ENCODE measurements at places on chromosomes 1 and 21.

GRCh38 chr1:210364479-210364878 is 35.8 kb downstream of the HHAT start:
- DNase-seq: no peak

DNA sequence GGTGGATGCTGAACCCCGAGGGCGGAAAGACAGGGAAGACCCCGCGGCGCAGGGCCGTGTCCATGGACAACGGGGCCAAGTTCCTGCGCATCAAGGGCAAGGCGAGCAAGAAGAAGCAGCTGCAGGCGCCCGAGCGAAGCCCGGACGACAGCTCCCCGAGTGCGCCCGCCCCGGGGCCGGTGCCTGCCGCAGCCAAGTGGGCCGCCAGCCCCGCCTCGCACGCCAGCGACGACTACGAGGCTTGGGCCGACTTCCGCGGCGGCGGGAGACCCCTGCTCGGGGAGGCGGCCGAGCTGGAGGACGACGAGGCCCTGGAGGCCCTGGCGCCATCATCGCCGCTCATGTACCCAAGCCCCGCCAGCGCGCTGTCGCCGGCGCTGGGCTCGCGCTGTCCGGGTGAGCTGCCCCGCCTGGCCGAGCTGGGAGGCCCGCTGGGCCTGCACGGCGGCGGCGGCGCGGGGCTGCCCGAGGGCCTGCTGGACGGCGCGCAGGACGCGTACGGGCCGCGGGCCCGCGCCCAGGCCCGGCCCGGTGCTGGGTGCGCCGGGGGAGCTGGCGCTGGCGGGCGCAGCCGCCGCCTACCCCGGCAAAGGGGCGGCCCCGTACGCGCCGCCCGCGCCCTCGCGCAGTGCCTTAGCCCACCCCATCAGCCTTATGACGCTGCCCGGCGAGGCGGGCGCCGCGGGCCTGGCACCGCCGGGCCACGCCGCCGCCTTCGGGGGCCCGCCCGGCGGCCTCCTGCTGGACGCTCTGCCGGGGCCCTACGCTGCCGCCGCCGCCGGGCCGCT is 20.7 kb downstream of the FOXO6 start:
- DNase-seq: no peak

DNA sequence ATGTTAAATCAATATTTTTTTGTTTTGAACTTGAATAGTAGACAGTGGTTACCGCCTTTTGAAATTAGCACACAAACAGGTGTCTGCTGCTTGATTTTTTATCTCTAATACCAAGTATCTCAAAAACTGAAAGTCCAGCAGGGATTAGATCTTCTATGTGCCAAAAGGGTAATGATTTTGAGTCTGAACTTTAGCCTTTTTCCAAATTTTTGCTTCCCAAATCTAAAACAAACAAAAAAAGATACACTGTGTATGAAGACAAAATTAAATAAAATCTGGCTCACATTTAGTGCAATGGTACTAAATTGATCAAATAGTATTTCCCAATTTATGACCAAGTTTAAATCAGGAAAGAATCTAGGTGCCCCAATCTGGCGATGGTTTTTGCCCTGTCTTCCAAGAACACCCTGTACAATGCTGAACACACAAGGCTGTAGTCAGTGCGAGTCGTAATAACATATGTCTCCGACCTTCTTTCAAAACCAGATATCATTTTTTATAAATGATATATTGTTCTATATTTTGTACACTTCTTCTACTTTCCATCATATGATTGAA is 40.5 kb downstream of the PLPPR4 start:
- no peak for DNase-seq

DNA sequence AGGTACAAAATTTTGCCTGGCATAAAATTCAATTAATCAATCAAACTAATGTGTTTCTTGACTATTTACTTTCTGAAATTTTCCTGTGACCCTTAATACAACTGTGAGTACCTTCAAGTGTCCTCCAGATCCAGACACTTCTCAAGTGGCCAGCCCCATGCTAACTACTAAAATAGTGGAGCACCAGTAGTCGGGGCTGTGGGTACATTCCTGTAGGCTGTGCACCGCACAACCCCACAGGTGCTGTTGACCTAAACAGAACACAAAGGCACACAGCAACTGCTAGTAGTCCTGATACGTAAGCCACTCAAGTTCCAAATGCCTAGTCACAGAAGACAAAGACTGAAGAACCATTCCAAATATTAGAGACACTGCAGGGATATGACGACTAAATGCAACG is 36.6 kb downstream of the TMEM50B start:
- DNase-seq: no peak

- DNase-seq: no peak
Measured at GRCh38 chr1:19381261-19381660, 69.1 kb downstream of the SLC66A1 start.

- no peak for DNase-seq
Measured at GRCh38 chr1:39305555-39305954, 101.1 kb downstream of the MACF1 start.

GRCh38 chr1:26363549-26364448 is 8.8 kb downstream of the ZNF683 start:
- peak; percentile 86 for DNase-seq

DNA sequence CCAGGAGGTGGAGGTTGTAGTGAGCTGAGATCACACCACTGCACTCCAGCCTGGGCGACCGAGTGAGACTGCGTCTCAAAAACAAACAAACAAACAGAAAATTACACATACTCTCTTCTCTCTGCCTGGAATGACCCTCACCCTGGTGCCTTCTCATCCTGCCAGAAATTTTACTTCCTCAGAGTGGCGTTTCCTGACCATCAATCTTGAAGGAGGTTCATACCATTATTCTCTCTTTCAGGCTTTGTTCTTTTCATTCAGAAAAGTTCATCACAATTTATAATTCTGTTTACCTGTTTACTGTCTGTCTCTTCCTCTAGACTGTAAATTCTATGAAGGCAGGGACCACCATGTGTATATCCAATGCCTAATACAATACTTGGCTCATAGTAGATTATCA is 79.3 kb downstream of the RPS6KA1 start:
- DNase-seq: no peak

DNA sequence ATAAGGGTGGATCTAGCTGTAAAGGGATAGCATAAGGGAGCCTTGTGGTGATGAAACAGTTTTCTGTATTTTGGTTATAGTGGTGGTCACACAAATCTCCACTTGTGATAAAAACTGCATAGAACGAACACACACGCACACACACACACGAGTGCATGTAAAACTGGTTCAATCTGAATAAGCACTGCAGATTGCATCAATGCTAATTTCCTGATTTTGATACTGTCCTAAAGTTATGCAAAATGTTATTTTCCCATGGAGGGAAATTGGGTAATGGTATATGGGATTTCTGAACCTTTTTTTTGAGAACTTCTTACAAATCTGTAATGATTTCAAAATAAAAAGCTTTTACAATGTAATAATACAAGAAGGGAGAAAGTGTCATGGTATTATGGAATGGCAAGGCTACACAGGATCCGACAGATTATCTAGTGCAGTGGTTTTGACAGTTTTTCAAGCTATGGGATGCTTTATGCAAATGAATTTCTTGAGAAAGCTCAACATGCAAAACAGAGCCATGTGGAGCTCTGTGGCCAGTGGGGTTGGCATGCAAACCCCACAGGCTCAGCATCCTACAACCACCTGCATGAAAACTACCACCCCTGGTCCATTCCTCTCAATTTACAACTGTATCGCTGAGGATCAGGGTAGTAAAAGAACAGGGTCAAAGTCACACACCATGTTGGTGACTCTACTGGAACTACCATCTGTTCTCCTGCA is 18.8 kb downstream of the SLC41A1 start:
- DNase-seq: no peak

GRCh38 chr1:151113877-151114276 is 32.6 kb downstream of the SEMA6C start:
- no peak for DNase-seq

GRCh38 chr1:210527091-210527490 is 198.4 kb downstream of the HHAT start:
- no peak for DNase-seq

DNA sequence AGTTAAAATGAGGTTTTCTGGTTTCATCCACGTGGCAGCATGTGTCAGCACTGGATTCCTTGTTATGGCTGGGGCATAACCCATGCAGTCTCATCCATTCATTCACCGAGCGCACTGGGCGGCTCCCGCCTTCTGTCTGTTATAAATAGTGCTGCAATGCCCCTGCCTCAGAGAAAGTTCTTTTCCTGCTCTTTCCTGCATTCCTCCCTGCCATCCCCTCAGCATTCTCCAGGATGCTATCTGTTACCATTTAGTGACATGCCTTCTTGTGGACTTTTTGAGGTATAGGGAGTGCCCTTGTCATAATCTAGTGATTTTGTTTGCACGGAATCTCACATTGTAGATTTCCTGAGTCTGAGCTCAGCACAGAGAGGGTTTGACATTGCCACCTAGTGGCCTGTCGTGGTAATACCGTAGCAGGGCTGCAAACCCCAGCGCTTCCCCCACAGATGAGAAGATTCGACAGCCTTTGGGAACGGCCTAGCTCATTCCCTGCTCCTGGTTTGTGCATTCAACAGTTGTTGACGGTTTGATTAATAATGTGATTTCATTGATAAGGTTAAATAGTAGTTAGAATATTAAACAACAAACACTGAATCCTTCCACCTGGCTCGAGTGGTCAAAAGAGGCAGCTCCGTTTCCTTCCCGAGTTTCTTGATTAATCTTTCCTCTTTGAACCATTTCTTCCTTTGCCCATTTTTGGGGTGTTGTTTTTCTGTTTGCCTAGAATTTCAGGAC is 46.3 kb downstream of the UMODL1 start:
- DNase-seq: peak; percentile 71

DNA sequence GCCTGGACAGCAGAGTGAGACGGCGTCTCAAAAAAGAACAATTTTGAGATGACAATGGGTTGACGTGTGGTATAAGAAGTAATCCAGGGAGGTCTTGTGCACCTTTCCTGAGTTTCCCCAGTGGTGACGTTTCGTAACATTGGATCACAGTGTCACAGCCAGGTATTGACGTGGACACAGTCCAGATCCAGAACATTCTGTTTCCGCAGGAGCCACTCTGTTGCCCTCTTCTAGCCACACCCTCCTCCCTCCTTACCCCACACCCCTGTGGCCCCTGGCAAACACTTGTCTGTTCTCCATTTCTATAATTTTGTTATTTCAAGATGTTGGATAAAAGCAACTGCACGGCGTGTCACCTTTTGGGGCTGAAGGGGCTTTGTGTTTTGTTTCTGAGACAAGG is 6.5 kb upstream of the TRAPPC10 start:
- no peak for DNase-seq

- DNase-seq: no peak
Measured at GRCh38 chr1:193727850-193728249, 541.4 kb upstream of the B3GALT2 start.

GRCh38 chr1:3596663-3597598 is 14.4 kb downstream of the MEGF6 start:
- no peak for DNase-seq

GRCh38 chr1:16112596-16113555 is 39.4 kb upstream of the FAM131C start:
- no peak for DNase-seq

GRCh38 chr1:186050360-186050759 is 316.2 kb downstream of the HMCN1 start:
- DNase-seq: no peak

DNA sequence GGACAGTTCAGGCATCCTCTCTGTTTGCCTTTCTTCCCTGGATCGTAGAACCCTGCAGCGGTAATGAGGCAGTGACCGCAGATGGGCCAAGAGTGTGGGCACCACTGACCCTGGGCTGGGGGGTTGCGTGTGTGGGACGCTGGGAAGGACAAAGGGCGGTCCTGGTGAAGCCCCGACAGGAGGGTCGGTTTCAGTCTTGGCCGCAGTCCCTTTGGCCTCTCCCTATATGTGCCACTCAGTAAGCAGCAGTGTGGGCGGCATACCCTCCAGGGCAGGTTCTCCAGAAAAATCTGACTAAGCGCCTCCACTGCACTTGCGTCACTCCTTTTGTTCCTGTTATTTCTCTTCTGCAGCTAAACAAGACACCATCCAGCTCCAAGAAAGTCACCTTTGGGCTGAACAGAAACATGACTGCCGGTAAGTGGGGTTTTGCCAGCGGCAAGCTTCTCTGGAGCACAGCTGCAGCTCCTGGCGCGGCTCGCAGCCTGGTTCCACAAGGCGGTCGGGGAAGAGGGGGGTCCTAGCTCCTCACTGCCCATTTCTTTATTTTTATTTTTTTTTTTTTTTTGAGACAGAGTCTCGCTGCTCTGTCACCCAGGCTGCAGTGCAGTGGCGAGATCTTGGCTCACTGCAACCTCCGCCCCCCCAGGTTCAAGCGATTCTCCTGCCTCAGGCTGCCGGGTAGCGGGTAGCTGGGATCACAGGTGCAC is 27.7 kb upstream of the PDXK start:
- DNase-seq: no peak

GRCh38 chr1:1212780-1213344 is 1.1 kb downstream of the TNFRSF4 start:
- DNase-seq: no peak

DNA sequence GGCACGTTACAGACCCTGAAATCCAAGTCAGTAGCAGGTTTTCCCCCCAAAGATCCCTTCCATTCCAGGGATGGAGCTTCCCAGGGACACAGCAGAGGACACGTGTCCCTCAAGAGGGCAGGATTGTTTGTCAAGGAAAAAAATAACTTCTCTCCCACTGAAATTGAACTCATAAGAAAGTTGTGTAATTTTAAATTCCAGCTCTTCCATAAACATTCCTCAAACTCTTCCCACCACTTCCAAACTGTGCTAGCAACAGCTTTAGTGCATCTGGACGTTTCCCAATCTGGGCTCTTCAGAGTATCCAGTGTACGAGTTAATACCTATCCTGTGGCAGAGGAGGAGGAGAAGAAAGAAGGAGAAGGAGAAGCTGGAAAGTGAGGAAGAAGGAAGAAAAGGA is 79.6 kb downstream of the PSMG1 start:
- DNase-seq: no peak

DNA sequence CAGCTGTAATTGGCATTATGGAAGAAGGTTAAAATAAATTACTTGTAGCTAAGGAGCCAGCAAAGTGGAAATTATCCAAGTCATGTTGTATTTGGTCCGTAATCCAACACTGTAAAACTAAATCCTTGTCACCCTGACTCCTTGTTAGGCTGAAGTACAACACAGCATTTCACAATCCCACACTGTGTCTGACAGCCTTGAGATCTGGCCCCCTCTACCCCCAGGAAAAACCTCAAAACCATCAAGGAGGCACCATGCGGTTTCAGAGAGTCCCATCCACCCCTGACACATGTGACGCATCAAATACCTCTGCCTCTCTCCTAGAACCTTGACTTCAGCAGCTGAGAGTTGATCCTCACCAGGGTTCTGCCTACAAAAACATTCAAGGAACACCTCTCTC is 41.0 kb downstream of the LMX1A start:
- no peak for DNase-seq

- DNase-seq: no peak
Measured at GRCh38 chr1:177227978-177228692, 57.4 kb downstream of the BRINP2 start.

DNA sequence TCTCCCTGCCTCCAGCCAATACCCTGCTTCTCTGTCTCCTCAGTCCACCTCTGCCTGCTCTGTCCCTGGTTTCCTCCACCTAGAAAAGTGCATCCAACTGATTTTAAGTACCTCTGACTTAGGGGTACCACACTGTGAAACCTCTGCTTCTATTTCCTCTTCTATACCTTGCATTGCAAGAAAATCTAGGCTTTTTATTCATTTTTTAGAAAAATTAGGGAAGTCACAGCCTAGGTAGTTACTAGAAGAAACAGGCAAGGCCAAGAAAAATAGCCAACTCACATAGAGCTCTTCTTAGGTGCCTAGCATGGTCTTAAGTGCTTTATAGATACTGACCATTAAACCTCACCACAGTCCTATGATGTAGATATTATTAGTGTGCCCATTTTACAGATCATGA is 39.1 kb downstream of the HIVEP3 start:
- DNase-seq: no peak

- DNase-seq: no peak
Measured at GRCh38 chr1:205441716-205442050, 14.2 kb downstream of the BLACAT1 start.

GRCh38 chr21:37788503-37788902 is 127.8 kb downstream of the KCNJ6 start:
- DNase-seq: no peak

Data from hematopoietic multipotent progenitor cell treated with erythropoietin and hydrocortisone succinate and interleukin-3 and kit ligand, for 15 days (in vitro differentiated cells).